ENCODE measurements at places on chromosomes 16 and 17. TPM values are rescaled to one million over a fixed set of nuclear protein-coding genes. Genes with fewer than 3 reads are reported as not detected.

- DNase-seq: no peak
Observed at GRCh38 chr16:66324815-66325515, 41.5 kb upstream of the CDH5 start.

DNA sequence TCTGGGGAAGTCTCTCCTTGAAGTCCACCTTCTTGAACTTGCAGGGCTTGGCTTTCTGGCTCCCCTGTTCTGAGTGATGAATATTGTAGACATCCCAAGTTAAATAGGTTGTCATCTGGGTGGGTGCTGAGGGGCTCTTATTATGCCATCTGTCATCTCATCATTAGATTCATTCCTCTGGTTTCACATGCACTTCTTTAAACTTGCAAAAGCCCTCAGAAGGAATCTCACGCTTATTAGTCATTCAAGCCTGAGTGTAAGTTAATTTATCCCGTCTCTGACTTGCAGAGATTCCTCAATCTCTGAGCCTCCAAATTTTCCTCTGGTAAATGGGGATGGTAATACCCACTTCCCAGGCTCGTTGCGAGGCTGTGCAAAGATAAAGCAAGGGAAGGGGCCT lies 5.7 kb downstream of the MGAT5B start:
- DNase-seq: no peak

DNA sequence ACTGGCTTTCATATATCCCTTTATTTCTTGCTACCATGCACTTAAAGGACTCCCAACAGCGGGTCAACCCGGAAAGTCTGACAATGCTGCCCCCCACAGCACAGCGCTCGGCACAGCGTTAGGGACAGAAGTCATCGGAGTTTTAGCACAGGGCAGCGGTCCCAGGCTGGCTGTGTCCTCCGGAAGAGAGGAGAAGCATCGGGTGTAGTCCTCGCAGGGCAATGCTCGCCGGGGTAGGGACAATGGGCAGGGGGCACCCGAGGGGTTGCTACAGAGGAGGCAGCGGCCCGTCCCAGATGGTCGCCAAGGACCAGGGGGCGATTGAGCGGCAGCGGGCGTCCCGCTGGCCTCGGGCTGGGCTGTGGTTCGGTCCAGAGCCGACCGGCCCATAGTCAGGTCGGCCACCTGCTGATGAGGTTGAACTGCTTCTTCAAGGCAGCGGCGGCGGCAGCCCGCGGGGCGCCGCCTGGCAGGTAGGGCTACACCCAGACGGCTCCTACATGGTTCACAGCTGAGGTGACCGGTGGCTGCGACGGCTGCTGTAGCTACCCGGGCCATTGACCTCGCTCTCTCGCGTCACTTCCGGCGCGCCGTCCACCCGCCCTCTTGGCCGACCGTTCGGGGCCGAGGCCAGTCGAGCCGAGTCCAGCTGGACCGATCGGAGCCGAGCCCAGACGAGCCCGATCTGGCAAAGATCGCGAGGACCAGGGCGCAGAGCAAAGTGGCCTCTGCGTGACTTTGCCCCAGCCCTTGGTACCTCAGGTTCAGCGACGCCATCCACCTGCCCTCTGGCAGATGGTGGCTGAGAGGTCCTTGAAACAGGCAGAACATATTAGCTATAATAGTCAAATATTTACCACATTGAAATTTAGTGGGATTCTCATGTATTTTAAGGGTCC lies 4.7 kb upstream of the LCMT1 start:
- peak; percentile 89 for DNase-seq

DNA sequence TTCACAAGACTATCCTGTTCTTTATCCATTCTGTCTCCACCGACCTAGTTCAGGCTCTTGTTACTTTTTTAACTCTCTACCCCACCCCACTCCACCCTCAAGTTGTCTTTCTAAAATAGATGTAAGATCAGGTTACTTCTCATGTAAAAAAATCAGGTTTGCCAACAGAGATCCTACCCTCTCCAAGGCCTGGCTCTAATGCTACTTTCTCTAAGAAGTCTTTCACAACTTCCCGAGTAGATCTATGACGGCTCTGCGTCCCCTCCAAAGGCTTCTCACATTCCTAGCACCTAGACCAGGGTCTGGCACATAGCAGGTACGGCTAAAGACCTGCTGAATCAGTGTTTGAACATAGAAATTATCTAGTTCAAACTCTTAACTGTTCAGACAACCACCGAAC lies 14.1 kb upstream of the ITGAE start:
- no peak for DNase-seq

DNA sequence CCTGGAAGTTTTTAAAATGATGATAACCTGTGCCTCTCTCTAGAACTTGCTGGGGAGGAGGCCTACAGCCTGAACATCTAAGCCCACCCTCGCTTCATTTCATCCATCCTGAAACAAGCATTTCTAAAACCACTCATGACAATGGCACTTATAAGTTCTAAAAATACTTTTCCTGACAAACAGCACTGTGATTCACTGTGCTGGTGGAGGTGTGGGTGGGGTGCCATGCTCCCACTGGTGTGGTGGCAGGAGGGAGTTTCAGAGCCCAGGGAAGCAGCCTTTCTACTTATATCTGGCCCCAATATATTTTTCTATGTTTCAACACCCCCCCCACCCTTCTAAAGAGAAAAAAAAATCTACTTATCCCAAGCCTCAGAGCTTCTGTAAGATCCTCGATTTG lies 52.6 kb downstream of the RAB11FIP4 start:
- no peak for DNase-seq

- DNase-seq: no peak
Observed at GRCh38 chr17:69945698-69946185, 129.3 kb upstream of the KCNJ16 start.

DNA sequence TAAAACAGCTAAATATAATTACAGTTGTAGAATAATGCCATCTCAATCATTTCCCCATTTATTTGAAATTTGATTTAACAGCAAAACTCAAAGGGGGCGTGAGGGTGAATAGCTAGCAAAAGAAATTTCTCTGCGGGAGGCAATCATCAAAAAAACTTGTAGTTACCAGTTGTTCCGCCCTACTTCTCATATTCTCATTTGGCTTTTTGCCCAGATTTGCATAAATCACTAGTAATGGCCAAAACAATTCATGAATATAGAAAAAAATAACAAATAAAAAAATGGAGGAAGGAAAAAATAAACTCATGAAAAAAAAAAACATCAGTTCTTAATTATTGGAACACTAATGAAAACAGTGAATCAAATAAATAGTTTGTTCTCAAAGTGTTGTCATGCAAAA lies 722.6 kb upstream of the KIF2B start:
- peak; percentile 2 for DNase-seq

- no peak for DNase-seq
Observed at GRCh38 chr16:73228649-73229048, 180.7 kb upstream of the ZFHX3 start.

BRIP1 gene
- polyA plus RNA-seq: 14.1 TPM

CD79B gene
- polyA plus RNA-seq: 3.1 TPM
